Left lung (tissue), 14 donors: ENCODE measurements at places on chromosomes 6 and 20. TPM values are rescaled to one million over a fixed set of nuclear protein-coding genes. Genes with fewer than 3 reads are reported as not detected.

MLIP gene
- 0.37 TPM for total RNA-seq

TCF19 gene
- 16.7 TPM for total RNA-seq

MDFI gene
- 45.9 TPM for total RNA-seq

MYO6 gene
- 55.6 TPM for total RNA-seq

PRDM1 gene
- total RNA-seq = 7.9 TPM

SRMS gene
- not detected for total RNA-seq

MOCS3 gene
- 3.6 TPM for total RNA-seq

SYCP2L gene
- 0.45 TPM for total RNA-seq

OR2H1 gene
- total RNA-seq = not detected

COL11A2 gene
- total RNA-seq = 0.45 TPM

OPN5 gene
- not detected for total RNA-seq

PLCB1 gene
- total RNA-seq = 9.6 TPM

KIF25 gene
- 0.63 TPM for total RNA-seq

LMBRD1 gene
- 58.2 TPM for total RNA-seq

MAP7 gene
- 16.8 TPM for total RNA-seq

CRISP2 gene
- not detected for total RNA-seq

CALHM4 gene
- total RNA-seq = not detected

SLC17A1 gene
- not detected for total RNA-seq

GGT7 gene
- total RNA-seq = 21.1 TPM

EGFL8 gene
- 10.1 TPM for total RNA-seq

HNF4A gene
- 0.21 TPM for total RNA-seq

MBOAT1 gene
- 20.7 TPM for total RNA-seq

APOBEC2 gene
- total RNA-seq = 0.29 TPM

ZNF311 gene
- 1.7 TPM for total RNA-seq

GPX5 gene
- total RNA-seq = not detected

C6orf15 gene
- total RNA-seq = not detected

CHD6 gene
- total RNA-seq = 27.7 TPM

FGD2 gene
- 60.3 TPM for total RNA-seq

C20orf204 gene
- 0.76 TPM for total RNA-seq

SYNDIG1 gene
- 1.3 TPM for total RNA-seq

IYD gene
- 1.3 TPM for total RNA-seq

SYTL3 gene
- total RNA-seq = 6.5 TPM

TRDN gene
- total RNA-seq = 0.15 TPM

SESN1 gene
- 52.1 TPM for total RNA-seq

TNXB gene
- total RNA-seq = 44.8 TPM

ETV7 gene
- total RNA-seq = 5.6 TPM

TBCC gene
- 20.4 TPM for total RNA-seq

MCHR2 gene
- total RNA-seq = not detected

OR2B6 gene
- not detected for total RNA-seq

DEFB129 gene
- total RNA-seq = not detected

CLIC5 gene
- 179 TPM for total RNA-seq

MROH8 gene
- total RNA-seq = 2.2 TPM

VGLL2 gene
- not detected for total RNA-seq

GSTA3 gene
- 0.50 TPM for total RNA-seq

FABP7 gene
- total RNA-seq = not detected

RMND1 gene
- total RNA-seq = 17.4 TPM

PRSS35 gene
- 0.86 TPM for total RNA-seq

ALDH8A1 gene
- total RNA-seq = 0.99 TPM

KIF16B gene
- total RNA-seq = 17.7 TPM

SYNGAP1 gene
- total RNA-seq = 18.1 TPM
